Activated naive CD8-positive, alpha-beta T cell treated with anti-CD3 and anti-CD28 coated beads, Interleukin-2, amount 50 U/mL, for 16 hours (primary cell): ENCODE measurements at places on chromosomes 16 and 17.

GRCh38 chr17:50471009-50471905, 2.6 kb upstream of the CHAD start:
- DNase-seq: no peak

GRCh38 chr17:29147682-29148081, 32.5 kb downstream of the MYO18A start:
- no peak for DNase-seq

DNA sequence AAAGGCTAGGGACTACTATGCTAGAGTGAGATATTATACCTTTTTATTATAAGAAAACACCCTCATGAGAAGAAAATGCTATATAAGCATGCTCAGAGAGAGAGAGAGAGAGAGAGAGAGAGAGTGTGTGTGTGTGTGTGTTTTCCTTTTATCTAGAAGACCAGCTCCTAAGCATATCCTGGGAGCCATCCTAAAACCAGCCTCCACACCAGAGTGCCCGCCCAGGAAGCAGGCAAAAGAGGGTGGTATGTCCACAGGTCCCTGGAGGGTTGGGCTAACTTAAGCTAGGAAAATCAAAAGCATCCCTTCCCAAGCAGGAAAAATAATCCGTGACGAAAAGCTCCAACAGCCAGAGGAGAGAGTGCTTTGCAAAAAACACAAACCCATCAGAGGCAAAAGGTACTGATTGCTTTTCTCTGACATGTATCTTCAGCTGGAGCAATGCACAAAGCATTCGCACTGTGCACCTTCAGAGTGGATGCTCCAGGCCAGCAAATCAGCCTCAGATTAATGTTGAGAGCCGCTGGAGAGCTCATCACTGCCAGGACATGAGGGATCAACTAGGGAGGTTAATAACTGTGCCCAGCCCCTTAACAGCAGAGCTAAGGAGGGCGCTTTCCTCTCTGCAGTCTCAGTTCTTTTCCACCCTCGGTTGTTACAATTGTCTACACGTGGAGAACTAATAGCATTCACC, 125.1 kb downstream of the SLC39A11 start:
- no peak for DNase-seq

GRCh38 chr17:78588258-78589030, 11.2 kb upstream of the DNAH17 start:
- no peak for DNase-seq

DNA sequence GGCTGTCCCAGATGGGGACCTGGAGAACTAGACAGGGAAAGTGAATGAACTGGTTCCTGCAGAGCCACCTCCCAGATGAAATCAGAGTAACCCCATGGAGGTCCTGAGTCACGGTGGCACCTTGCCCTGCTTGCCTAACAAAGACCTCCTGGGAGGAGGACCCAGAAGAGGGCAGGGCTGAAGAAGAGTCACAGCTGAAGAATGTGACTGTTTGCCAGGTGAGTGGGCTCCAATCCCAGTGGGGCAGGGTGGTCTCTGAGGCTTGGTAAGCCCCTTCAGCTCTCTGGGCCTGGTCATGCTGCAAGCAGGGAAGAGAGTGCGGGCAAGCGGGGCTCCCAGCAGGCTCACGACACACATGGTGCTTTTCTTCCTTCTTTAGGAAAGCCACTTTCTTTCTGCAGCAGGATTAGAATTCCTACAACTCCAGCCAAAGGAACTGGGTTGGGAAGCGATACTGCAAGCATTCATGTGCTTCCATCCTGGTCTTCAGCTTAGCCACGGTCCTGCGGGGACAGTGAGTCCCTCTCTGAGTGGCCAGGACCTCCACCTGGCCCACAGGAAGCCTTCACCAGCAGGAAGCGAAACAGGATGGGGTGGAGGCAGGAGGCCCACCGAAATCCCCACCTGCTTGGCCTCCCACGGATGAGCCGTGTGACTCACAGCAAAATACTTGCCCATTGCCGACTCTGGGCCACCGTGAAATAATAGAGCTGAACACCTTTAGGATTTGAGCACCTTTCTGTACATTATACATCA, 4.3 kb downstream of the C16orf74 start:
- no peak for DNase-seq

DNA sequence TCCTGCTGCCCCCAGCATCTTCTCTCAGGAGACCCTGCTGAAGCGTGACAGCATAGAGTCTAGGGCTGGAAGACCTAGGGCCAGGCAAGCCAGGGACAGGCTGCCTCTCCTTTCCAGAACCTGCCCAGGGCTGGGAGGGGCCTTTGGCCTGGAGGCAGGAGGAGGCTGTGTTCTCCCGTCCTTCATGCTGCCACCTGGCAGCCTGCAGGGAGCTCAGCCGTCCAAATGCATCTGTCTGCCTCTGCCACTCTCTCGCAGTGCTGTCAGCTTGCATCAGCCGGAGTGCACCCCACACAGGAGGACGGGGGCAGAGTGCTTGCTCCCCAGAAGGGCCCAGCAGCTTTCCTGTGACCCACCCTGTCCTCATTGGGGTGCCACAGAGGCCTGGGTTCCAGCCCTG, 31.3 kb downstream of the ARHGAP23 start:
- no peak for DNase-seq

- DNase-seq: no peak
Observed at GRCh38 chr16:65532258-65532657, 410.4 kb upstream of the CDH11 start.

- DNase-seq: no peak
Observed at GRCh38 chr17:51373489-51374152, 113.3 kb downstream of the UTP18 start.

DNA sequence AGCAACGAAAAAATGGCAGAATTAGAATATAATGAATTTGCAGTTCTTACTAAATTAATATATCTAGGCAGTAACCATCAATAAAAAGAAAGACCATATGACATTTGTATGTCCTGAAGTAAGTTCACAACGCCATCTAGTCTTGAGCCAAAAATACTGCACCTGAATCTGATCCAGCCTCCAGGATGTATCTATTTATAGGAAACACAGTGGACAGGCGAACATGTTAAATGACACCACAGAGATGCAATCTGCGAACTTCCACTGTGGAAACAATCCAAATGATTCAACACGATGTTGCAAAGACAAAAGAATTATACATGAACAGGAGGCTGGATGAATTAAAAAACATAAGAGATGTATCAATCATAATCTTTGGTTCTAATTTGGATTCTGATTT, 197.6 kb downstream of the CDH13 start:
- DNase-seq: no peak

DNA sequence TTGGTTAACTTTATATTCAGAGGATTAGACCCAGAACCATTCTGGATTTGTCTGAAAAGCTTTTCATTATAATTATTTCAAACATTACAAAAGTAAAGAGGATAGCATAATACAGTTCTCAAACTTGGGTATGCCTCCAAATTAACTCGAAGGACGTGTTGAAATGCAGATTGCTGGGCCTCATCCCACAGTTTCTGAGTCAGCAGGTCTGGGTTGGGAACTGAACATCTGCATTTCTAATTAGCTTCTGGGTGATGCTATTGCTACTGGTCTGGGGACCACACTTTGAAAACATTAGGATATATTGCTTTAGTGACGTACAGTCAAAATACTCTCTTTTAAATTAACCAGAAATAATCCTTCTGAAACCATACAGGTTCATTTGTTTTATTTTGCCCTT, 10.0 kb downstream of the TPPP3 start:
- DNase-seq: no peak
